NCI-H524 (cell line): ENCODE measurements at places on chromosomes 12 and 14.

GRCh38 chr12:54009171-54010052 lies 627 bp downstream of the HOXC8 start:
- no peak for DNase-seq

GRCh38 chr14:92590941-92591340 lies 77.4 kb downstream of the RIN3 start:
- DNase-seq = no peak

DNA sequence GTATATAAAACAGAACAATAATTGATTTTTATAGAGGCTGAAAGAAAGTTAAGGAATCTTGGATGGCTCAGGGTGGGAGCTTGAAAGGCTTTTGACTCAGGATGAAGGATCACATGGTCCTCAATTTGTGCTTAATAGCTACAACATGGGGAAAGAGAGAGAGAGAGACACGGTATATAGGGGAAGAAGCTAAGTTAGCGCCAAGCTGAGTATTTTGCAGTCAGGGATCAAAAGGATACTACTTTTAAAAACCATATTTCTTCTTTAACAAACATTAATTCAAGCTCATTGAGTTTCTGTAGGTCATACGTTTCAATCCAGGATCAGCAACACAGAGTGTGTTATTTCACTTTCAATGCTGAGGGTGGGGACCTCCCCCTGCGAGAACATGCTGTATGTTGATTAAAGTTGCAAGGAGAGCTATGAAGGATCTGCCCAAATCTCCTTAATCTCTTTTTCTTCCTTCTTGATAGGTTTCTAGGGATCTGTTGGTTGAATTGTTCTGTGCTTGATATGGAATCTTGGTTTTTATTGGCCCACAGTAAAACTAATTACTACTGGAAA lies 133.1 kb upstream of the NUDT4 start:
- DNase-seq = no peak

DNA sequence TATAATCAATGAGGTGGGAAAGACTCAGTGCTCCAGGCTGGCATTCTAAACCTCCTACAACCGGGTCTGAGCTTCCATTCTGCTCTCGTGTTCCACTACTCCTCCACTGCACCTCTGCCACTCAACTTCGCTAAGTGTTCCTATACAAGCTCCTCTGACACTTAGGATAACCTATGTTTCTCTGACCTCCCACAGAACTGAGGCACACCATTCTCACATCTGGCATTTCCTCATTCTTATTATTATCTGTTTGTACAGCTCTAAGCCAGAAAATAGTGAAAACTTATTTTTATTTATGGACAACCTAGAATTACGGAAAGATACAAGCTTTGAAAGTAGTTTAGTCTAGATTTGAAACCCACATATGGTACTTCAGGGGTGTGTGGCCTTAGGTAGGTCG lies 127.0 kb downstream of the MED13L start:
- no peak for DNase-seq

DNA sequence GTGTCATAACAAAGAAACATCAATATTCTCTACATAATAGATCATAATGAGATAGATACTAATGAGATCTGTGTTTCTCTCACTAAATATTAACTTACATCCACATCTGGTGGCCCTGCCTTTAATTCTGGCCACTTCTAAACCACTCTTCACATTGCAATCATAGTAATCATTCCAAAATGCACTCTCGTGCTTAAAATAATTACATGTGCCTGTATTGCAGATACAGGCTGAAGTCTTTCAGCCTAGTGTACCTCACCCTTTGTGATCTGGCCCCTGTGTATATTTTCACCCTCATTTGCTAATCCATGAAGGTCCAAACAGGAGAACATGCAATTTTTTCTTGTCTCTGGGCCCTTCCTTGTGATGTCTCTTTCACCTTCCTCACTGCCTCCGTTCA lies 108.0 kb downstream of the LIN7A start:
- no peak for DNase-seq

- DNase-seq = no peak
Observed at GRCh38 chr12:1608713-1609119, 14.3 kb upstream of the FBXL14 start.

DNA sequence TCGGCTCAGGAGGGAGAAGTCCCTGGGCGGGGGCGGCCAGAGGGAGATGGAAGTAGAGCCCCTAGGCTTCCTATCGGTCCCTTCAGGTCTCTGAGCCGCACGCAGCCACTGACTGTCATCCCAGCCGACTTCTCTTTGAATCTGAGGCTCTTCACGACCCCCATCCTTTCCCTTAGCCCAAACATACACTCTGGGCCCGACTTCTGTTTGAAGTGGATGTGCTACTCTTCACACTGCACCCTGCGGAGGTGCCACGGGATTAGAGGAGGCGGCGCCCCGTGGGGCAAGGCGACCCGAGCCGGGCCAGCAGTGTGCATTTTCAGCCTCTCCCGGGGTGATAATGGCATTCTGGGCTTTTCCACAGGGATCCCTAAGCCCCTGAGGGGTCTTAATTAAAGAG lies 6.0 kb upstream of the DACT1 start:
- DNase-seq = no peak

- DNase-seq = no peak
Observed at GRCh38 chr12:119288576-119288975, 46.0 kb upstream of the CCDC60 start.

DNA sequence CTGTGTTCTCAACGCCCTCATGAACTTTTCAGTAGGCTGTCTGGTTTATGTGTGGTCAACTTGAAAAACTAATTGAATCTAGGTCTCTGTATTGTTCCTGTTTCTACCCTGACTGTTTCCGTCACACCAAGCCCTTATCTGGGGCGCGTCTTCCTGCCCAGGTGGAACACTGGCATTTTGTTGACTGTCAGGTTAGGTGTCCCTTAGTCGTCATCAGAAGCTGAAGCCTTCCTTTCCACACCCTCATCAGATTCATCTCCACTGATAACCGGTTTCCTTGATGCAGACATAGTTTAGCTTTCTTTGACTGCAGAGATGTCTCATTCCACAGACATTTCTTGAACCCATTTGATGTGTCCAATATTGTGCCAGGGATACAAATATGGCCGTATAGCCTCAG lies 96.5 kb downstream of the DUSP16 start:
- DNase-seq = no peak

DNA sequence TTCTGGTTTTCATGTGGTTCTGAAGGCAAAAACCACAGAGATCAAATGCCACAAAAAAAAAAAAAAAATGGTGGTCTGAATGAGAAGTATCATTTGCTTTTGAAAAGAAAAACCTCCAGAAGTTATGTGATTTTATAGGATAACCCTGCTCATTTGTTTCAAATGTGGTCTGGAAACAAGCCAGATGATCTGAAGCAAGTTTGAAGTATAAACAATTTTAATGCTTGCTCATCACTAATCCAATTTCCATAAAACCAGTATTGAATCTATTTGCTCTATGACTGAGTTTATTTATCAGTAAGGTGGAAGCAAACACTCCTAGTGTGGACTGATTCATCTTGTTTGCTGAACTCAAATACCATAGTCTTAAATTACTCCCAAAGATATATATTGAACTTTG lies 407.3 kb upstream of the FLRT2 start:
- no peak for DNase-seq

- DNase-seq = peak; percentile 82
Observed at GRCh38 chr12:100554608-100555077, 18.8 kb upstream of the GAS2L3 start.

GRCh38 chr14:20578325-20578724 lies 9.5 kb downstream of the RNASE11 start:
- DNase-seq = no peak

DNA sequence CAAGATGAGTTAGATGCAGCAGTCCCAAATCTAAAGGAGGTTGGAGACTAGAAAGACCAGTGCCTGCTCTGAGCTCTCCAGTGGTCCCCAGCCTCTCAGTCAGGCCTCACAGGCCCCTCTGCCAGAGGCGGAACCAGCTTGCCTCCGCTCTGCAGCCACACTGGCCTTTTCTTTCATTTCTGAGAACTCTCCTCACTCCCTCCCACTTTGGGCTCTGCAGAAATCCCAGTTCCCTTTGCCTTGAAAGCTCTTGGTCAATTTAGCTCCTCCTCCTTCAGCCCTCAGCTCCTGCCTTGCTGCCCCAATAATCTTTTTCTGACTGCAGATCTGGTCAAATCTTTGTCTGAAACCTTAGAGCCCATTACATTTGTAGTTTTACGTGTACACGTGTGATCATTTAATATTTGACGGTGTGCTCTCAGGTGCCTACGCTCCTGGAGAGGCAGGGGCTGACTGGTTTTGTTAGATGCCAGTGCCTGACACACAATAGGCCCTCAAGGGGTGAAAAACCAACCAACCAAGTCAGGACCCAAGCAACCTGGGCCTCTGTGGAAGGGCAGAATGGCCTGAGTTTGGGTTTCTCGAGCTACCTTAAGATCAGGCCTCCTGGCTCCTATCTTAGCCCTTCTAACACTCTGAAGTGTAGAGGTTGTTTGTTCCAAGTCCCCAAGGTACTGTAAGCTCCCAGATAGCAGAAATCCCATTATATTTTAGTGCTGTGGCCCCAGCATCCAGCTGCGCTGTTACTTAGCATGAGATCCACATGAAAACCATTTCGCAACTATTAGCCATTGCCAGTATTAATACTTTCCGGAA lies 1.1 kb upstream of the NUDT4 start:
- DNase-seq = peak; percentile 13

DNA sequence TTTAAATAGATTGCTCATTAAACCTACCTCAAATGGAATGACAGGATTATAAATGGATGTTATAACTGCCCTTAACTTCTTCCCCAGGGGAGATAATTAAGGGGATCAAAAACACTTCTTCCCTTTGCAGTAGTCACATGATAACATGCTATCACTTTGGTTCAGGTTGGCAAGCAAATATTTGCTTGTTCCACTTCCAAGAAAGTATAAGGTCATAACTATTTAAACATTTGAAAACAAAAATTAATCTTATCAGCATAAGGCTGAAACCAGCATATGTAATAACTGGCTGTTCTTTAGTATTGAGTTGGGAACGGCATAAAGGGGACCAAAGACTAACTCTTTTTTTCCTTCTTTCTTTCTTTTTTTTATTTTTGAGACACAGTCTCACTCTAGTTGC lies 2.4 kb upstream of the LYZ start:
- DNase-seq = no peak

GRCh38 chr12:15355766-15356165 lies 33.5 kb downstream of the PTPRO start:
- DNase-seq = no peak

DNA sequence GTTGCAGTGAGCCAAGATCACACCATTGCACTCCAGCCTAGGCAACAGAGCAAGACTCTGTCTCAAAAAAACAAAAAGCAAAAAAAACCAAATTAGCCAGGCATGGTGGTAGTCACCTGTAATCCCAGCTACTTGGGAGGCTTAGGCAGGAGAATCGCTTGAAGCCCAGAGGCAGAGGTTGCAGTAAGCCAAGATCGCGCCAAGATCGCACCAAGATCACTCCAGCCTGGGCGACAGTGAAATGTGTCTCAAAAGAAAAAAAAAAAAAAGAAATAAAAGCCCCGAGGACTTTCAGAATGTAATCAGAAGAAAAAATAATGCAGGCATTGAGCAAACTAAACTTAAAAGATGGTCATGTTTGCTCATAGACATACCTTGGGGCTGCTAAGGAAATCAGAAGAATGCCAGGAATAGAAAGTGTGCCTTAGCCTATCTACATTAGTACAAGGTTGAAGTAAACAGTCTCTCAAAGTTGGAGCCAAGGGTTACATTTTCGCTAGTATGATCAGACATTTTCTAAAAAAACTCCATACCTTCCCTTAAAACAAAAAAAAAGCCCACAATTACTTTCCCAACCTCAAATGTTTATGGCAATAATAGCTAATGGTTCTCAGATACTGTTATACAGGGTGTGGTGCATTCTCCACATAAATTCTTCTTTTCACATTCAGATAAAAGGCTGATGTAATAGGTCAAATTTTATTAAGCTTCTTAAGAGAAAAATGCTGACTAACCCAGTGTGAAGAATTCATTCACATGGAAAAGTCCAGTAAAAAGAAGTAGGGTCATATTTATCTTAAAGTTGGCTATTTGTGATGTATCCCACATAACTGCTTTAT lies 15.8 kb downstream of the DTD2 start:
- no peak for DNase-seq

DNA sequence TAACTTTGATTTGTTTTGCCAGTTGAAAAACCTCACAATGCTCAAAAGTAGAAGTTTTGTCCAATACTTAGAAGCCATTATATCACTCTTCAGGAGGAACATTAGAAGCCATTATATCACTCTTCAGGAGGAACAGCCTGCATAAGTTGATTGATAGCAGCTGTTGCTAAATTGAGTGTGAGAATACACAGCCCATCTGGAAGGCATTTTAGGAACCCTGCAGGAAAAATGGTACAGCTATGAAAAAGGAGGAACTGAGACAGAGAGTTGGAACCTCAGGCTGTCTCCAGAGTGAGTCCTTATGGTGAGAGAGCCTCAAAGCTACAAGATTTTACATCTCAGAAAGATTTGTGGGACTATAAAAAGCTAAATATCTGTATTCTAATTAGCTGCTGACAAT lies 207.0 kb downstream of the MYRFL start:
- DNase-seq = peak; percentile 77

- DNase-seq = no peak
Observed at GRCh38 chr12:113333877-113334785, 778 bp downstream of the SLC8B1 start.

DNA sequence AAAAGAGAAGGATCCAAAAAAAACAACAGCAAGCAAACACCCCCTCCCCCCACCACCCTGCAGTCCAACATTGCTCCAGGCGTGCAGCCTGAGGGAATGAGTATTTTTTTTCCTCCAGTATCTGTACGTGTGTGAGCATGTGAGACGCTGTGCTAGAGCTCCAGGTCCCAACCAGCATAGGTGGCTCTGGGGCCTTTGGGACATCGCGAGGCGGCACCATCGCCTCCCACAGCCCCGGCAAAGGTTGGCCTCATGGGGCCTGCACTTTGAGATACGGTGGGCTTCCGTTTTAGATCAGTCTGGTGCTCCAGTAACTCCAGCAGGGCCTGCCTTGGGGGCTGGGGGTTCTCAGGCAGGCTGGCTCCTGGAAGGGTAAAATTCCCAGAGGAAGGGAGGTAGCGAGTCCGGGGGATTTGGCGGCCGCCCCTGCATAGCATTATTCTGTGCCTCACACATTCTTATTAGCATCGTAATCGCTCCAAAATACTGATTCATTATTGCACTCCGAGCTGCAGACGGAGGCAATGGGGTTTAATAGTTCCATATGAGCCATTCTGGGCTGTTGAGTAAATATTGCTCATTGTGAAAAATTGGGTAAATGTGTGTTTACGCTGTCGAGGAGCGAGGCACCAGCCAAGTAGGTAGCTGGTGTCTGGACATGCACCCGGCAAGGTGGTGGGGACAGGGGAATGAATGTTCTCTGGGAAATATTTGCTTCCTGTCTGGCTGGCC lies 143.1 kb upstream of the MYL2 start:
- no peak for DNase-seq

GRCh38 chr14:96417254-96417653 lies 25.3 kb downstream of the AK7 start:
- DNase-seq = no peak

DNA sequence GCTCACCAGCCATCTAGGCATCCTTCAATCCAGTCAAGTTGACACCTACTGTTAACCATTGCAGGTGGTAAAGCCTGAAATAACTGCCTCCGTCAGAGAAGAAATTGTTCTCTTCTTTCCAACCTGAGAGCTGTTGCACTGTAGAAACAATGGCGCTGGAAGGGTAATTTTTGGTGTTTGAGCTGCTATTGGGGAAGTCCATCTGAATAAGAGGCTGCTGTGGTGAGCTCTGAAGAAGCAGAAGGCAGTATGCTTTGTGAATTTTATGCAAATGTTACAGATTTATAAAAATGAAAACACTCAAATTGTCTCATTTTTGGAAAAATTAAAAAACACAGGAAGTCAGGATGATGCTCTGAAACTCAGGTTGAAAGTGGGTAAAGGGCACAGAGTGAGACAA lies 60.2 kb downstream of the SNAPC1 start:
- DNase-seq = no peak
